ENCODE measurements at places on chromosomes 13 and 19.

GRCh38 chr13:97781891-97782305 lies 171.6 kb upstream of the IPO5 start:
- no peak for DNase-seq

DNA sequence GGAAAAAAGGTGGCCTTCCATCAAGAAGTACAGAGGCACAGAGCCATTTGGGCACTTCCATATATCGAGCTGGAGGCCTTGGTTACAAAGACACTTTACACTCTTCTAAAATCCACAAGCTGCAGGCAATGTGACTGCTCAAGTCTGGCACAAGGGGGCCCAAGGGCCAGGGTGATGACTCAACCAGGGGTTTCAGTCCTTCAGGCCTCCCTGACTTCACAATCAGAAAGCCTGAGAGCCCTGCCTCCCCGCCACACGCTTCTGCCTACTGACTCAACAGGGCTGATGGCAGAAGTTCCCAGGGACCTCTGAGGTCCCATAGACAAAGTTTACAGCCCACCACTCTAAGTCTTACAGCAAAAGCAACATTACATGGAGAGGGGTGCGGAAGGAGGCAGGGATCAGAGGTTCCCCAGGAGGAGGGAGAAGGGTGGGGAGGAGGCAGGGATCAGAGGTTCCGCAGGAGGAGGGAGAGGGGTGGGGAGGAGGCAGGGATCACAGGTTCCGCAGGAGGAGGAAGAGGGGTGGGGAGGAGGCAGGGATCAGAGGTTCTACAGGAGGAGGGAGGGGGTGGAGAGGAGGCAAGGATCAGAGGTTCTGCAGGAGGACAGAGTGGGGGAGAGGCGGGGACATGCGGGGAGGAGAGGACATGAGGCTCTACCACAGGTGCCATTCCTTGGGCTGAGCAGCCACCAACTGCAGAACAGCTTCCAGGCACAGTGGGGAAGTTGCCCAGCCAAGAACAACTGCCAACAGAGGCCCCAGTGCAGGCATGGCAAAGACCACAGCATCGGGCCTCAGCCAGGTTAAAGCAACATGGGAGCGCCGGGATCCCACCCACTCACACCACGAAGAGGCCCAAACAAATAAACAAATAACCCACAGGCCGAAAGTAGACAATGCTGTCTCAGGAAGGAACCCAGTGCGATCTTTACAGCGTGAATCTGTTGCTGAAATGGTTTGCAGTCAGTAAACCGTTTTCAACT lies 52.0 kb downstream of the SLC7A1 start:
- DNase-seq, result no peak

GRCh38 chr19:8161135-8161646 lies 11.8 kb upstream of the FBN3 start:
- DNase-seq, result peak; percentile 10

- no peak for DNase-seq
These were observed 14.4 kb downstream of the C3 start for GRCh38 chr19:6705931-6706632.

DNA sequence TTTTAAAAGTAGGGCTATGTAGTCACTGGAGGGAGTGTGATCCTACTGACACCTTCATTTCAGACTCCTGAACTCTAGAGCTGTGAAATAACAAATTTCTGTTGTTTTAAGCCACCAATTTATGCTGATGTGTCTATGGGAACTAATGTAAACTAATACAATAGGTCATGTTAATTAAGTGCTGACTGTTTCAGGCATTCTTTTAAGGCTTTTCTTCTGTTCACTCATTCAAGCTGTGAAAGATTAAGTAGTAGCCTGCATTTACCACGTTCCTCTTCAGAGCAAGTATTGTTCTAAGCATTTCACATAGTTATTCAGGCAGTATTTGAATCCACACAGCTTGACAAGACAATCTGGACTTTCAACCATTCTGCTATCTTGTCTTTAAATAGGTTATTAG lies 1135.0 kb downstream of the SLITRK1 start:
- DNase-seq, result no peak

DNA sequence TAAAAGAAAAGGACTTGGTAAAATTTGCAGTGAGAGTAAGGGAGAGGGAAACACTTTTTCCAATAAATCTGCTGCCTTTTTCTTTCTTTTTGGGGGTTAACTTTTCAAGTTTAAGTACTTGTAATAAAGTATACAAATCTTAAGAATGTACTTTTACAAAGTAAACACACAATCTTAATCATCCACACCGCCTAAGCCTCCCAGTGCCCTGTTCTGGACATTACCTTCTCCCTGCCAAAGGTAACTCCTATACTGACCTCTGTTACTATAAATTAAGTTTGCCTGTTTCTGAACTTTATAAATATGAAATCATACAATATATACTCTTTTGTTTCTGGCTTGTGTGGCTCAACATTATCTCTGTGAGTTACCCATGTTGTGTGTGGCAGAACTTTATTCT lies 137.9 kb downstream of the RGCC start:
- no peak for DNase-seq

GRCh38 chr19:35081201-35081600 lies 34.4 kb upstream of the FXYD3 start:
- no peak for DNase-seq

DNA sequence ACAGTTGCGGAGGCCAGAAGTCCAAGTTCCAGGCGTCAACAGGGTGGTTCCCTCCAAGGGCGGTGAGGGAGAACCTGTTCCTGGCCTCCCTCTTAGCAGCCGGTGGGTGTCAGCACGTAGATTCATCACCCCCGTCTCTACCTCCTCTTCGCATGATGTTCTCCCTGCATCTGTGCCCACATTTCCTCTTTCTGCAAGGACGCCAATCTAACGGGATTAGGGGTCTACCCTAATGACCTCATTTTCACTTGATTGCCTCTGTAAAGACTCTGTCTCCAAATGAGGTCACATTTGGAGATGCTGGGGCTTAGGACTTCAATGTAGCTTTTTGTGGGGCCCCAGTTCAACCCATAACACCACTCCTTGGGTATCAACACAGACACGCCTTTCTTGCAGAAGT lies 38.5 kb downstream of the DPF1 start:
- no peak for DNase-seq

DNA sequence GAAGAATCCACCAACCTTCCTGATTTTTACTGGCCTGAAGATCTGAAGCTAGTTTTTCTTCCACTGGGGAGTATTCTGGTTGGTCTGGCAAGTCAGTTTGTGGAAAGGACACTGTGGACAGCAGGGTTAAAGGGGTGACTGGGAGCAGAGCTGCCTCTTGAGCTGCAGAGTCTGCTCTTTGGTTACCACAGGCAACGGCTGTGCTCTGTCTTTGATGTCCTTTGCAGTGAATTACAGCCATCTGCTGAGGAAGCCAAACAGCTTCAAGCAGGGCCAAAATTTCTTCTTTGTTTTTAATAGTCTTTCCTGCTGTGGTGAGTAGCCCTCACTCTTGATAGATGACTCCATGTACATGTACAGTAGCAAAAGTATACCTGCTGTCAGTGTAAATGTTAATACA lies 75.7 kb downstream of the ZNF100 start:
- no peak for DNase-seq

GRCh38 chr13:77099415-77099814 lies 72.5 kb upstream of the FBXL3 start:
- DNase-seq, result no peak

- DNase-seq, result no peak
These were observed 214.2 kb upstream of the MAB21L1 start for GRCh38 chr13:35690581-35691207.

DNA sequence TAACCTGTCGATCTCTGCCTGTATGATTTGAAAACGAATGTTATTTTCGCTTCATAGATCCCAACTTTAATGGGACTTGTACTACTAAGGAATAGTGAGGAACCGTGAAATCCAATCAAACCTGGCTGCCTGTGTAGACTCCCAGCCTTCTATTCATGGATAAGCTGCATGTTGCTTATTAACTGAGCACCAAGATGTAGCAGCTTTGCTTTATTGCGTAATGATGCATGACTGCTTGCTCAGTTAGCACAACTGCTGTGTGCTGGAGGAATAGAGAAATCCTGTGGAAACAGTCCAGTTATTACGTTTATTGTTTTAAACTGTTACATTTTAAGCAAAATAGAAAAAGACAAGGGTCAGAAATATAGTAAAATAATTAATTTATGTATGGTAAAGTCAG lies 108.2 kb downstream of the SHISA2 start:
- no peak for DNase-seq

DNA sequence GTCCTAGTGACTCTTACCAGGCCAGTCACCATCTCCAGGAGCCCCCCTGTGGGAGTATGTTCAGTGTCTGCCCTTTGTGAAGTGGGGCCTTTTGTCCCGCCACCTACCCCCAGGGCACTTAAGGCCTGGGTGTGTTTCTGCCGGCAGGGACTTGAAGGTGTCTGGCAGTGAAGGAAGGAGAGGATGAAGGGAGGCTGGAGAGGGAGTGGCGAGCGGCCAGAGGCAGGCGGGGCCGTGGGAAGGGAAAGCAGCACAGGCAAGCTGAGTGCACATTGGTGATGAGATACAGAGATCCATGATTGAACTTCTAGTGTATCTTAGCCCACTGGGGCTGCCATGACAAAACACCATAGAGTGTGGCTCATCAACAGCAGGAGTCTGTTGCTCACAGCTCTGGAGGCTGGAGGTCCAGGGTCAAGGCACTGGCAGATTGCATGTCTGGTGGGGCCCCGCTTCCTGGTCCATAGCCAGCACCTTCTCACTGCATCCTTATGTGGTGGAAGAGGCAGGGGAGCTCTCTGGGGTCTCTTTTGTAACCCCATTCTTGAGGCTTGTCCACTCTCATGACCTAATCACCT lies 17.5 kb downstream of the CUL4A start:
- DNase-seq, result no peak

DNA sequence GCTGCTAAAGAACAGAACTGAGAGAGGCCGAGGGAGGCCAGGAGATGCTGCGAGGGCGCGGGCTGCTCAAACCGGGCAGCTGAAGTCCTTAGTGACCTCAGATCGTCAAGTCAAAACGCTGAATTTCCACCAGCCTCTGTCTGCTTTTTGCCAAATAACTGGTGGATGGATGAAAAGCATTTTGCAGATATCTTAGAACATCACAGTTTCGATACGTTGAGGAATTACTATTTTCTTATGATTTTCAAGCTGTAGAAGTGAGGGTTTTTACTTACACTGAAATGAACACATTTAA lies 2.0 kb downstream of the GPC6 start:
- no peak for DNase-seq

DNA sequence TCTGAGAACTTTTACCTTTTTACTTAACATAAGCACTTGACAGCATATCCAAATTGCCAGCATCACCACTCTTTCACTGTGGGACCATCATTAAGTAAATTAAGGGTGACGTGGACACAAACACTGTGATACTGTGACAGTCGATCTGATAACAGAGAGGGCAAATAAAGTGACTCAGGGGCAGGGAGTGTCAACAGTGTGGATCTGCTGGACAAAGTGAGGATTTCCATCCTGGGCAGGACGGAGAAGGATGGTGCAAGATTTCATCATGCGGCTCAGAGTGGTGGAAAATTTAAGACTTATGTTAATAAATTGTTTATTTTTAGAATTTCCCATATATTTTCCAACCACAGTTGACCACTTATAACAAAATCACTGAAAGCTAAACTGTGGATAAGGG lies 60.0 kb upstream of the WDFY2 start:
- no peak for DNase-seq

DNA sequence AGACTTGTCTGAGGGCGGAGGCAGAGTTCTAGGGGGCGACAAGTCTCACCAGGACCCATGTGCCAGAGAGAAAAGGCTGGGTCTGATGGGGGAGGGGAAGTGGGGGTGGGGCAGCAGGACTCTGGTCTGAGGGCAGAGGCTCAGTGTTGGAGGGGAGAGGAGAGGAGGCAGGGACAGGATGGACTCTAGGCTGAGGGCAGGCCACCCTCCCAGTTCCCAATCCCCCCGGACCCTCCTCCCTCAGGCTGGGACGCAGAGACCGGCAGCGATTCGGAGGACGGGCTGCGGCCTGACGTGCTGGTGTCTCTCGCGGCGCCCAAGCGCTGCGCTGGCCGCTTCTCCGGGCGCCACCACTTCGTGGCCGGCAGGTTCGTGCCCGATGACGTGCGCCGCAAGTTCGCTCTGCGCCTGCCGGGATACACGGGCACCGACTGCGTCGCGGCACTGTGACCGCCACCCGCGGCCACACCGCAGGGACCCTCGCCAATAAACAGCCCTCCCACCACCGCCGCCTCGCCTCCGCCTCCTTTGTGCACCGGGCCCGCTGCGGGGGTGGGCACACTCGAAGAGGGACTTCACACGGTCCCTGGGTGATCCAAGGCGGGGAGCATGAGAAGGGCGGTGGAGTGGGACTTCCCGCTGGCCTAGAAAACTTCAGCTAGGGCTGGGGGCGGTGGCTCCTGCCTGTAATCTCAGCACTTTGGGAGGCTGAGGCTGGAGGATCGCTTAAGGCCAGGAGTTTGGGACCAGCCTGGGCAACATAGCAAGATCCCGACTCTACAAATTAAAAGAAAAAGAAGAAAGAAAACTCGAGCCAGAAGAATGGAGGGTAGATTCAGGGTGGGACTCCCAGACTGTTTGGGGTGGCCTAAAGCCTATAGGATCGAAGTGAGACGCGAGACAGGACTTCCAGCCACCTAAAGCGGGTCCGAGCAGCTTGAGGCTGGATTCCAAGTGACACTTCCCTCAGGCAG lies 703 bp upstream of the CILP2 start:
- DNase-seq, result no peak

GRCh38 chr13:45511310-45512097 lies 46.8 kb downstream of the COG3 start:
- DNase-seq, result peak; percentile 71

GRCh38 chr13:102322211-102322610 lies 79.6 kb downstream of the FGF14 start:
- no peak for DNase-seq

- no peak for DNase-seq
These were observed 94.1 kb downstream of the HSPH1 start for GRCh38 chr13:31067416-31068118.

GRCh38 chr19:13057744-13058143 lies 44.9 kb downstream of the LYL1 start:
- DNase-seq, result no peak

GRCh38 chr13:113490496-113491417 lies at the start of gene DCUN1D2:
Gene DCUN1D2, minus strand, starts transcription at chr13:113490711. Its CDS starts 42 bp downstream, at chr13:113490669.
- DNase-seq, result peak; percentile 76

GRCh38 chr13:57633141-57633949 lies 1.8 kb downstream of the PCDH17 start:
- no peak for DNase-seq

DNA sequence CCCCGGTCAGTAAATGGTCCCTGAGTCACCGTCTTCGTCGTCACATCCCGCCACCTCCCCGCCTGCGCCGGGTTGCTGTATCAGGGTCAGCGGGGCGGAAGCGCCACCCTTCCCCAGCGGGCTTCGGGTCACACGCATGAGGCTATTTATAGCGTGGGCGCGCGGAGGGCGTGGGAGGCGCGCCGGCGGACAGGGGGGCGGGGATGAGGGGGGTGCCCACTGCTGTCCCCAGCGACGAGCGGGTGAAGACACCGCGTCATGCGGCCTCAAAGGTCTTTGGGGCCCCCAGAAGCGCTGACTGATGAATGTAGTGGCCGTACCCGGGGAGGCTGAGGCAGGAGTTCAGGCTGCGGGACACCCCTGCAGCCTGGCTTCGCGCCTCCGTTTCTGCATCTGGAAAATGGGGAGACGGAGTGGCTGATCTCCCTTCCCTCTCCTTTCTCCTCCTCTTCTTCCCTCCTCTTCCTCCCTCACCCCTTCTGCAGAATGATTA lies 7.9 kb downstream of the UNC13A start:
- DNase-seq, result peak; percentile 64

Data from CD4-positive, alpha-beta T cell treated with Interleukin-1 beta for 1 hour (primary cell).